HS-27A (cell line): ENCODE measurements at places on chromosomes 1 and 21.

DNA sequence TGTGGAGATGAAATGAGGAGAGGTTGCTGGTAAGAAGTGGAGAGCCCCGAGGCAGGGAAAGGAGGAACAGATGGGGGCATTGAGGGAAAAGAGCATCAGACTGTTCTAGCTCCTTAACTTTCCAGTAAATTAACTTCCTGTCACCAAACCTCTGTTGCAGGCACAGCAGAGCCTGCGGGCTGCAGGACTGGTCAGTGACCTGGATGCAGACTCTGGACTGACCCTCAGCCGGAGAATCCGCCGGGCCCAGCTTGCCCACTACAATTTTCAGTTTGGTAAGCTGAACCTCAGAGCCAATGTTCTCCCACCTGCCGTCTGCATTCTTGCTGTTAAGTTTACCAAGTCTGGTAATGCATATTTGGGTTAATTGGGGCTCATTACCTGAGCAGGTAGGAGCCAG lies 2.5 kb upstream of the ECM1 start:
- DNase-seq, result no peak

DNA sequence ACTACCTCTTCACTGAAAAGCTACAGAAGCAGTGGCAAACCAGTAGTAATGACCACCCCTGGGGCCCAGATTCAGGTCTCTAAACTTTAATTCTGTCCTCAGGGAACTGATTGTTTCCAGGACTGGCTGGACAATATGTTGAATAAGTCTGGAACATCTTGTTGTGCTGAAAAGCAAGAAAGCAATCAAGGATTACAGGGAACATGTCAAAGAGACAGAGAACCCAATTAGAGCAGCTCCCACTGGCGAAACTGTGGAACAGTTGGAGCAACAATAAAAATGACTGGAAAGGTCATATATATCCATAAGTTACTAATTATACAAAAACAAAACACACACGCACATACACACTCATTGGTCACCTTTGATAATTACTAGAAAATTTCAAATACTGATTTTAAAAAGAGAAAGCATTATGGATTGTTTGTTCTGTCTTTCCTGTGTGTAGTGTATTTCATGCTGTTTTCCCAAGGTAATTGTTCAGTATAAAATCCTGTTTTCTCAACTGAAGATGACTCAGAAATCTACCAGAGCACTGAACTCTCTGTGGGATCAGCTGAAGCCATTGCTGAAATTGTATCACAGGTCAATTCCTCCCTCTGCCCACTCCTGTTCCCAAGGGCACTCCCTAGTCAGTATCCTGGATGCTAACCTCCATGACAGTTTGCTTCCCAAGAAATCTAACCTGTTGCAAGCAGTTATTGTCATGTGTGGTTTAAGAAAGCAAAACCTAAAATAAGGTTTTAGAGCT lies 83.6 kb upstream of the RGS1 start:
- DNase-seq, result no peak

DNA sequence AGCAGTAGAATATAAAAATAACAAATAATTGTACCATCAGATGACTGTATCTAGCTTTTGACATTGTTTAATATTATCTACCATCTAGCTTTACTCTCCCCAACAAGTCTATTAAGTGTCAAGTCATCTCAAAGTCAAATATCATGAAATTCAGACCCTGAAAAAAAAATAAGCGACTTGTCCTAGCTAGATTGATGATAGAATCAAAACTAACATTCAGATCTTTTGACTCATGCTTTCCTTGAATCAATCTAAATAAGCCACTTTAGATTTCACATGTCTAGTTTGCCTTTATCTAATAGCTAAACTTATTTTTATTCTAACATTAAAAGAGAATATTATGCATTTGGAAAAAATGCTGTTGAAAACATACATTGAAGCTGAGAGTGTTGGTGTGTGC lies 35.4 kb downstream of the CRB1 start:
- DNase-seq, result no peak

GRCh38 chr1:246302711-246303317 lies 204.3 kb downstream of the SMYD3 start:
- DNase-seq, result no peak

DNA sequence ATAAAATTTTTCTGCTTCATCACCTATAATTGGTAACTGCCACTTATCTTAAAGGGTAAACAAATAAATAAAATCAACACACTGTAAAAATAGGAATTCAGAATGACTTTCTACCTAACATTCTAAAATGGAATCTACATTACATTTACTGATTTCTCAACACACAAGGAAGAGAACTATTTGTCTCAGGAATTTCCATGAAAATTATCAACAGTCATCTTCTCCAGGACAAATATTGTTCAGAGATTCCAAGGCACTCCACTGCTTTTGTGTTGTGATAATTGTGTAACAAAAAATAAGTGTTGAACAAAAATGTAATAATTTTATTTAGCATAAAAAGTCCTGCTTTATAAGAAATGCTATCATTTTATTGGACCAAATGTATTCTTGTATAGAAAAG lies 7.3 kb downstream of the ODF2L start:
- DNase-seq, result no peak

DNA sequence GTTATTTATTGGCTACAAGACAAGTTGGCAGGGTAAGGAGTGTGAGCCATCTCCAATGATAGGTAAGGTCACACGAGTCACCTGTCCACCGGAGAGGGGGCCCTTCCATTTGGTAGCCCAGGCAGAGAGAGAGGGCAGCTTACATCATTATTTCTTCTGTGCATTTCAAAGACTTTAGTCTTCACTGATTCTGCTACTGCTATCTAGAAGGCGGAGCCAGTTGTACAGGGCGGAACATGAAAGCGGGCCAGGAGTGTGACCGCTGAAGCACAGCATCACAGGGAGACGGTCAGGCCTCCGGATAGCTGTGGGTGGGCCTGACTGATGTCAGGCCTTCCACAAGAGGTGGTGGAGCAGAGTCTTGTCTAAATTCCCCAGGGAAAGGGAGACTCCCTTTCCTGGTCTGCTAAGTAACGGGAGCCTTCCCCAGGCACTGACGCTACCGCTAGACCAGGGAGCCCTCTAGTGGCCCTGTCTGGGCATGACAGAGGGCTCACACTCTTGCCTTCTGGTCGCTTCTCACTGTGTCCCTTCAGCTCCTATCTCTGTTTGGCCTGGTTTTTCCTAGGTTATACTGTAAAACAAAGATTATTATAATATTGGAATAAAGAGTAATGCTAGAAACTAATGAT lies 36.7 kb downstream of the ZNF695 start:
- peak; percentile 14 for DNase-seq

GRCh38 chr1:224095867-224096266 lies 18.0 kb upstream of the FBXO28 start:
- DNase-seq, result no peak

DNA sequence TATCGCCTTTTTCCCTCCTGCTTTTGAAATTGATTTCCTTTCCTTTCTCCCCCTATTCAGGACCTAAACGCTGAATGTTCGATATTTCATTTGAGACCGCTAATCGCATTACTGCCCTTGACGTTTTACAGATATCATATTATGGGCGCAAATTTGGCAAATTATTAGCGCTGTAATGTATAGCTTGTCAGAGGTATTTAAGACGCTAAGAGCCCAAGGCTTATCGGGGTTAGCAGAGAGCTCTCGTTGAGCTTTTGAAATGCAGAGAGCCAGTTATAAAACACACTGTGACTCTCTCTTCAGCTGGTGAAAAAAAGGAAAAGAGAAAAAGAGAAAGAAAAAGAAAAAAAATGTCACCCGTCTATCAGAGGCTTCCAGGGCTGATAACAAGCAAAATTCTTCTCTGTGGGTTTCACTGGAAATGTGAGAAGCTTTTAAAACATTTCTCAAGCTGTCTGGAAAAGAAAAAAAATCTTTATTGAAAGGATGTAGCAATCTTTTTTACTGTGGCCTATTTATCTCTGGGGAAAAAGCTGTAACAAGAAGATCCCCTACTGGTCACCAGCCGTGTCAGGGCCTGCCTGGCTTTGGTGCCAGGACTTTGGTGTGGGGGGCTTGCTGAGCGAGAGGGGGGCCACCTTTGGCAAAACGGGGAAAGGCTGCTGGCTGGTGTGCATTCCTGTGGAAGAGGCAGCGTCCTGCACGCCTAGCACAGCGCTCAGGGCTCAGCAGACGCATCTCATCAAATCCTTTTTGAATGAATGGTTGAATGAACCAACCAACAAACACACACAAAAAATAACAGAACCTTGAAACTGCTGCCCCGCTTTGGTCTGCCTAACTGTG lies 119.8 kb downstream of the RNF220 start:
- no peak for DNase-seq

- DNase-seq, result no peak
Measured at GRCh38 chr1:60126723-60127122, 53.2 kb upstream of the C1orf87 start.

DNA sequence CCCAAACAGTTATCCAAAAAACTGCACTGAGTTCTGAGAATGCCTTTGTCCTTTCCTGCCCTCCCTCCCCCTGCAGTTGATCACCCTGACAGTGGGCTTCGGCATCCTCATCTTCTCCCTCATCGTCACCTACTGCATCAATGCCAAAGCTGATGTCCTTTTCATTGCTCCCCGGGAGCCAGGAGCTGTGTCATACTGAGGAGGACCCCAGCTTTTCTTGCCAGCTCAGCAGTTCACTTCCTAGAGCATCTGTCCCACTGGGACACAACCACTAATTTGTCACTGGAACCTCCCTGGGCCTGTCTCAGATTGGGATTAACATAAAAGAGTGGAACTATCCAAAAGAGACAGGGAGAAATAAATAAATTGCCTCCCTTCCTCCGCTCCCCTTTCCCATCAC lies 8.8 kb upstream of the NHLH1 start:
- no peak for DNase-seq

DNA sequence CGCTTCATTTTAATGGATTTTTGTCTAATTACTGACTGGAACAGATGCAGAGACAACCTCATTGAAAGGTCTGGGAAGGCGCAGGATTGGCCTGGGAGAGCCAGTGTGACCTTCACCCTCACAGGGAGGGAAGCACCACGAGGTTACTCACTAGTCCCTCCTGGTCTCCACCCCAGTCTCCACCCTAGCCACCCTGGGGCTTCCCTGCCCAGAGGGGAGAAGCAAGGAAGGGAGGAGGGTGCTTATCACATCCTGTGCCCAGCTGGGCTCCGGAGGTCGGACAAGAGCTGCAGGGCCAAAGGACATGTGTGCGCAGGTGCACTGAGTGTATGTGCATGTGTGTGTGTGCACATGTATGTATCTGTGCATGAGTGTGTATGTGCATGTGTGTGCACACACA lies 220.1 kb upstream of the VAMP3 start:
- DNase-seq, result no peak

DNA sequence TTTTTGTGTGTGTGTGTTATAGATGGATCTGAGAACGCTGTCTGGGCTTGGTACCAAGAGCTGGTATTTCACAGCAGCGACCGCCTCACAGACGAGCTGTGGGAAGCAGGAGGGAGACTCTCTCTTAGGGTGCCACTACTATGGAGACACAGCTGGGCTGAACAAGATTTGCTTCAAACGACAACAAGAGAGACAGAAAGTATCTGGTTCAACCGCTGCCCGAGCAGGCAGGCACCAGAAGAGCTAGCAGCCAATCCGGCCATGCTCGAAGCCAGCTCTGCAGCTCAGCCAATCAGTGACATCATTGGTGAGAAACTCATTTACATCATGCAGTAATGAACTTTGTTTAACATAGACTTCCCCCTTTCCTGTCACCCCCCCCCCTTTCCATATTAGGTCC lies 341.3 kb downstream of the USP25 start:
- no peak for DNase-seq

DNA sequence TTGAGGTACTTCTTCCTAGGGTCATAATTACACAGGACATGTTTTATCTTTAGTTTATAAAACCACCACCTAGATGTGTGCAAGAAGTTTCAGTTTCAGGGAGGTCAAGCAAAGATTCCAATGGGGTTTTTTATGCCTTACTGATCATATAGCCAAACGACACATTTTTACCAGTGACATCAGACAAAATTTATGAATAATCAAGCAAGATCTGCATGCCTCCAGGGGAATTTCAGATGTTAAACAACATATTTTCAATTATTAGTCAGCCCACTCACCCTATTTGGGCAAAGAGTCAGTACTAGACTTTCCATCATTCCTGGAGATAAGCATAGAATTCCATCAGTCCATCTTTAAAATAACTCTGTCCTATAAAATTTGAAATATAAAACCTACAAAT lies 867.4 kb downstream of the KCNT2 start:
- DNase-seq, result peak; percentile 57

DNA sequence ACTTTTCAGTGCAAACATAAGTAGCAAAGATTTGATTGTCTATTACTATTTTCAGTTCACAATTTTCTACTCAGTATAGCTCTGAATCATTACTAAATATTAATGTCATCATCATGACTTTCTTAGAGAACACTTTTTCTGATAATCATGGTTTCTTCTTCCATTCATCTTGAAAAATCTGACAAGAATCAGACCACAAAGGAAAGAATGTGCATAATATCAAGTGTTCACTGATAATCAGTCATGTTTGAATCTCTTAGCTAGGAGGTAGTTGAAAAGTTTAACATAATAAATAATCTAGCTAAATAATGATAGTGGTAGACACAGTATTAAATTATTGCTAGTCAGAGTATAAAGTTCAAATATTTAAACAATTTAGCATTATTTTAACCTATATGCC lies 133.2 kb downstream of the BRINP3 start:
- no peak for DNase-seq

GRCh38 chr21:31766899-31767298 lies 35.0 kb upstream of the SCAF4 start:
- no peak for DNase-seq

DNA sequence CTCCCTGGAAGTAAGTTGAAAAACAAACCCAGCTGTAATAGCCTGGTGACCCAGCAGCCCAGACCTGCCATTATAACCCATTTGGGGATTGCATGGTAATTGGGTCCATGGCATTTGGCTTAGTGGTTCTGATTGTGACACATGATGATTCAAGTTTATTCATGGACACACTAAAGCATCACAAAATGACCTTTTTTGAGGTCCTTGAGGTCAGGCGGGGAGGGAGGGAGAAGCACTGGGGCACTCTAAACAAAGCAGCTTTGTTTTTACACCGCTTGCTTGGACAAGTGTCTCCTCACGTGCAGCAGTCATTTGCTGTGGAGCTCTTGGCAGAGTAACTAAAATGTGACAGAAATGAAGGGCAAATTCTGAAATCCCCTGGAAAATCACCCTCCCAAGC lies 241.0 kb upstream of the SGIP1 start:
- no peak for DNase-seq

- no peak for DNase-seq
Measured at GRCh38 chr21:37758982-37759381, 157.3 kb downstream of the KCNJ6 start.

GRCh38 chr1:22153660-22154437 lies 11.0 kb upstream of the WNT4 start:
- no peak for DNase-seq

- DNase-seq, result no peak
Measured at GRCh38 chr1:36486093-36486438, 3.4 kb upstream of the CSF3R start.
